ENCODE measurements at places on chromosomes 1 and 21.

- no peak for DNase-seq
These were observed 180.6 kb upstream of the C1orf105 start for GRCh38 chr1:172239901-172240300.

DNA sequence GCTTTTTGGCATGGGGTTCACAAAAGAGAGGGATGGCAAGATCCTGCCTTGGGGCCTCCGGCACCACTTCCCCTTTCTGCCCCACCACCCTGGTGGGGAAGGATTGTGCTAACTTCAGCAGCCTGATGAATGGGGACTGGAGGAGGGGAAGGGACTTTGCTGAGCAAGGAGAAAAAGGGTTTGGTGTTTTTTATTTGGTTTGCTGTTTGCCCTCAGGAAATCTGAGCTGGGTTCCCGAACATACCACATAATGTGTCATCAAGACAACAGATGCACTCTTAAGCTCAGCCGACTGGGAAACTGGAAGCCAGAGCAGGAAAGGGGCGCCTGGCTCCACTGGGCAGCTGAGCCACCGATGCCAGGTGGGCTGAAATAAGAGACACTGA is 19.8 kb downstream of the OLFML2B start:
- DNase-seq, result peak; percentile 30

- DNase-seq, result peak; percentile 99
These were observed 302.0 kb downstream of the DUSP10 start for GRCh38 chr1:221439747-221440501.

- DNase-seq, result no peak
These were observed 314.4 kb upstream of the RUNX1 start for GRCh38 chr21:35363458-35363857.

DNA sequence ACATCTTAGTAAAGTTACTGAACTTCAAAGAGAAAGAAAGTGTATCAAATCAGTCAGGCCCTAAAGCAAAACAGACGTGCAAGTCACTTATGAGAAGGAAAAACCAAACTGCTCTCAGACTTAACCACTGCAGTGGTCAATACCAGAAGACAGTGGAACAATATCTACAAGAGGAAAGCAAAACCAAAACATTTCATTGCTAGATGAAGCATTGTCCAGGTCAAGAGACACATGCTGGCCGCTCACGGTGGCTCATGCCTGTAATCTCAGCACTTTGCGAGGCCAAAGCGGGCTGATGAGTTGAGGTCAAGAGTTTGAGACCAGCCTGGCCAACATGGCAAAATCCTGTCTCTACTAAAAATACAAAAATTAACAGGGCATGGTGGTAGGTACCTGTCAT is 82.0 kb upstream of the MROH9 start:
- DNase-seq, result no peak

GRCh38 chr1:92563457-92564216 is 76.9 kb upstream of the GFI1 start:
- no peak for DNase-seq

DNA sequence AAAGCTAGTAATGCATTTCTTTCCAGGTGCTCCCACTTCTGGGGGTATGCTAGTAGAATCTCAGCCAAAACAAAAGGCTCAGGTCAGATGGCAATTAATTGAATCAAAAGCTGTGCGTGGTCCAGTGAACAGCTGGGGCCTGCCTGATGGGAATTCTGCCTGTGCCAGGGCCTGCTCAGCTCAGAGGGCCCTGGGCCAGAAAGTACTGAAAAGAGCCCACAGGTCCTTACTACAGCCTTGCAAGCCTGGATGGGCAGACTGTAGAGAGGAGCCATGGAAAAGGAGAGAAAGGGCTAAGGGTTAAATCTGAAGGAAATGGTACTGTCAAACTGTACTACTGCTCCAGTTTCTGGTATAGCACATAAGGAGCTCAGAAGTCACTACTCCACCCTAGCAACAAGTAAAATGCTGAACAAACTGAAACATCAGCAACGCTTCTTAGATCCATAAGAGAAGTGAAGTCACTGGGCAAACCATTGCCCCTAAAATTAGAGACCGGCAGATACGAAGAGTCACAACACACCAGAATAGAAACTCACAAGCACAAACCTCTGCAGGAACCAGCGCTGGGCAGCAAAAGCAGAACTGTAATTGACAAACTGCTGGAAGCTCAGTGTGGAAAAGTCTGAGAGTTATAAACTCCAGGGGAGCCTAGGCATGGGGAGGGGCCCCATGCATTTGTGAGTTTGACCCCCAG is 121.1 kb upstream of the SYT6 start:
- DNase-seq, result no peak

DNA sequence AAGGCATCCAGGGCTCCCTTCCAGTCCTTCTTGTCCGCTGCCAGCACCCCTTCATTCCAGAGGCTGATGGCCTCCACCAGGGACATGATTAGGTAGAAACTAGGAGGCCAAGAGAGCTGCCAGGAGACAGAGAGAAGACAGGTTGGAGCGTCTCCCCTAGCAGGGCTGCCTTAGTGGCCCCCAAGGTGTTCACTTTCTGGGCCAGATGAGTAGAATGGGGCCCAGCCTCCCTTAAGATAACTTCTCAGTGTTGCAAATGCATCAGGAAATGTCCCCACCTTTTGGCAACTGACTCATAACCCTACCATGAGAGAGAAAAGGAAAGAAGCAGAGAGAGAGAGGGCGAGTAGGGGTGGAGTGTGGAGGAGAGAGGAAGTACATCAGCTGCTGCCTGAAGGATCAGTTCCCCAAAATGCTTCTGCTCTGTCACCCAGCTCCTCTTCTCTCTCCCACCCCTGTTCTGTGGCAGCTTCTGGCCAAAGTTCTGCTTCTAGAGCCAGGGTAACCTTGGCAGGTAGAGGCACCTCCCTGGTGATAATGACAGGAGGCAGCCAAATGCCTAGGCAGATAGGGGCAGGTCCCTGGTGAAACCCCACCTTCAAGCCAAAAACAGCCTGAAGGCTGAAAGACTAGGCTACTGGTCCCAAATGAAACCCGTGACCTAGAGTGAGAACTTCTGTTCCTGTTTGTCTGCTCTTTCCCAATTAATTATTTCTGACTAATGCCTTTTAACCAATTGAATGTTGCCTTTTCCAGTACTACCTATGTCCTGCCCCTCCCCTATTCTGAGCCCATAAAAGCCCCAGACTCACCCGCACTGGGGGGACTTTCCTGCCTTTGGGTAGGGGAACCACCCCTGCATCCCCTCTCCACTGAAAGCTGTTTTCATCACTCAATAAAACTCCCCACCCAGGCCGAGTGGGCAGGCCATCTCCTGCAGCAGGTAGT is at the start of gene NCF2:
Gene NCF2 (minus strand): TSS at position 216 of the 948 bp plus-strand sequence. CDS start 130 bp downstream, at position 86.
- no peak for DNase-seq

GRCh38 chr1:9243066-9243739 is 8.6 kb downstream of the H6PD start:
- DNase-seq, result no peak

DNA sequence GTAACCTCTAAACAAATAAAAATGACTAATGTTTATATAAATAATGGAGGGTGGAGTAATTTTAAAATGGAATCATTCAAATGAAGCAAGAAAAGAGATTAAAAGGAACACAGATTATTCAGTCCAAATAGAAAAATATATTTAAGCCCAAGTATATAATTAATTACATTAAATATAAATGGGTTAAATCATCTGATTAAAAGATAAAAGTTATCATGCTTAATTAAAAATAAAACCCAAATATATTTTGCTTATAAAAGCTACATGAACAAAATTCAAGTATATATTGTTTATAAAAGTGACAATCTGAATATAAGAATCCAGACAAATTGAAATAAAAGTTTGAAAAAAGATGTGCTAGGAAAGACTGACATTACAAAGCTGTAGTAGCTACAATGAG is 63.9 kb upstream of the ACTRT2 start:
- DNase-seq, result no peak

DNA sequence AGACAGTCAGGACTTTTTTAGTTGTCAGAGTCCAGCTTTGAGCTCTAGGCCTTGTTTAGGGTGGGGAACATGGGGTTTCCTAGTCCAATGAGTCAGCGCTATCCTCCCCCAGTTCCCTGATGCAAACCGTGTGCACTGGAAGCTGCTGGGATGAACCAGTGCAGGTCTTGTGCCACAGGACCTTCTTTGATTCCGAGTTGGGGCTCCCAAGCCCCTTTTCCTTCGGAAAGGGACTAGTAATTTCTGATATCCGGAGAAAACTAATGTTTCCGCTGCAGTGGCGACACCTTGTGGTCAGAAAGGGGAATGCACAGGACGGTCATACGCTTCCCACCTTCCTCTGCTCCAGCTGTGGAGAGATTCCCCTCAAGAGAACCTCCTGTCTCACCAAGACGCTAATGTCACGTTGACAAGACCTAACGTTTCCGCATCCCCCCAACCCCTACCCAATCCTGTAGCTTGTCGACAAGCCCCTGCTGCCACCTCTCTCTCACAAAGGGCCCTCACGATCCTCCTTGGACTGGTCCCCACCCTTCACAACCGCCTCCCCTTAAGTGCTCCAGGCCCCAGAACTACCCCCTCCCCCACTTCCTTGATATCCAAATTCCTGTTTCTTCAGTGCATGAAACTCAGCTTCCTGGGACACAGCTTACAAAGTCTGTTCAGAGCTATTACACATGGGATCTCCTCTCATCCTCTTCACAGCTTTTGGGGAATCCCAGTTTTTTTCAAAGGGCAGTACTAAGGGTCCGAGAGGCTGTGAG is 30.9 kb downstream of the GPA33 start:
- DNase-seq, result peak; percentile 73

GRCh38 chr21:22743085-22743484 is 1744.9 kb downstream of the NCAM2 start:
- no peak for DNase-seq

DNA sequence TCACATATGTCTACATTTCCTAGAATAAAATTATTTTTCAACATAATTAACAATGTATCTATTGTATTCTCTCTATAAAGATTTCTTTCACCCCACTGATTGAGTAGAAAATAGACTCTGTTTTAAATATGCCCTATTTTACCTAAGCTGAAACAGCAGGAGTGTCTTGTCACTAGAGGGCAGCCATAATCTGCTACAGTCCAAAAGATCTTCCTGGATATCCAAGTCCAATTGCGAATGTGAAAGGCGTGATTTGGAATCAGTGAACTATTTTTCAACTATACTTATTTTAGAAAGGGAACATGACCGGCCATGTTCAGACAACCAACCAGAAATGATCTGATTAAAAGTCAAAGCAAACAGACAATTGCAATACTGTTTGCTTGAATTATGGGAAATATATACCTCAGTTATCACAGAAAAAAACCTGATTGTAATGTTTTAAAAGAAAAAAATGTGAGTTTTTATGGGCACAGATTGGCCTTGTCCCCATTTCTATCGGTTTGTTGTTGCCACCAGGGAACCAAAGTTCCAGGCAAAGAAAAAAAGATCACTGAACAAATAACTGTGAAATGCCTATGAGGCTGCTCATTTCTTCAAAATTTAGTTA is 1211.0 kb upstream of the ADGRL4 start:
- peak; percentile 79 for DNase-seq

- peak; percentile 90 for DNase-seq
These were observed 237.5 kb downstream of the HMCN1 start for GRCh38 chr1:185971688-185972087.

DNA sequence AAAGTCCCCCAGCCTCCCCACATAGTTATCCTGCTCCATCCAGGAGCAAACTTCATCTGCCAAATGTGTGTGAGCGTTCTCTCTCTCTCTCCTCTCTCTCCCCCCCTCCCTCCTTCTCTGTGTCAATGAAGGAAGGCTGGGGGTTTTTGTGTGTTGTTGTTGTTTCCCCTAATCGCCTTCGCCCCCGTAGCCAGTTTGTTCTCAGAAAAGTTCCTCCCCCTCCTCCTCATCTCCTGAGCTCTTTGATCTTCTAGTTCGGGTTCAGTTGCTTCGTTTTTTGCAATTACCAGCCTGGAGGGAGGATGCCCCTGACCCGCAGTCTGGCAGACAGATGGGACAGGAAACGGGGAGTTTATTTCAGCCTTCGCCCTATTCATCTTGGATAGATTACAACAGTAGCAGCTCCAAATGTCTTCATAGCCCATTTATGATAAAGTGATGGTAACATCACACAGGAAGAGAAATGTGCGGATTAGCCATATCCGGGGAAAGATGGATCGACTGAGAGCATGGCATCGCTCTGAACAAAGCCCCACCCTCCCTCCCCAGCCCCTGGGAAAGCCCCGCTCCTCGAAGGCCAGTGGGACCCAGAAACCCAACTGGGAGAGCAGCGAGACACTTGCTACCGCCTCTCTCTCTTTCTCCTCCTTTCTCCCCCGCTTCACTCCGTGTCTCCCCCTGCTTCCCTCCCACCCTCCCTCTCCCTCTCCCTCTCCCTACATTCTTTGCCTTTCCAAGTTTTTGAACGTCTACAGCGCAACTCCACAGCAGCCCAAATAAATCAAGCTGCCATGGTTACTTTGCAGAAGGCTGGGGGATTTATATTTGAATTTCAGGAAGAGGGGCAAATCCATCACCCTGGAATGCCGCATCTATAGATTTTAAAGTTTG is 139.7 kb upstream of the ARHGEF16 start:
- DNase-seq, result no peak

- DNase-seq, result no peak
These were observed 25.6 kb downstream of the NPHP4 start for GRCh38 chr1:5966543-5967205.

DNA sequence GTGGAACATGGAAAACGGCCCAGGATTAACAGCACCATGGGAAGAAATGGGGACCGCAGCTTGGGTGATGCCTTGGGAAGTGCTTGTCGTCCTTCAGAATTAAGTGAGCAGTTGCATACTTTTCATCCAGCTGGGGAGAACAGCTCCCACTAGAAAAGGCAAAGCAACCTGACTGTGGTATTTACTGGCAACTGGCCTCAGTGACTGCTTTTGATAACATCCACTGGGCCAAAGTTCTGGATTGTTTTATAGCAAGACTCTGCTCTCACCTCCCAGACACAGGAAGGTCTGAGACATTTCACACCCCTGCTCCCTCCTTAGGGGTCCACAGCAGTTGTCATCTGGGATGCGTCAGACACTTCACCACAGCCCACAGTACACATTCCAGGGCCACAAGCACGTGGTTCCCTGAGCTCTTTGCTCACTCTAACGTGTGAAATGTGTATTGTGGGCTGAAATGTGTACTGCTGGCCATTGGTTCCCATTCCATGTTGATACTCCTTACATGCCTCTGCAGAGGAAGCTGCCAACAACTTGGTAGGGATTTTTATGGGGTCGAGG is 6.6 kb downstream of the PAPPA2 start:
- DNase-seq, result no peak

- no peak for DNase-seq
These were observed 72.6 kb upstream of the TARDBP start for GRCh38 chr1:10939654-10940450.
